Activated naive CD8-positive, alpha-beta T cell treated with anti-CD3 and anti-CD28 coated beads, Interleukin-2, amount 50 U/mL, for 24 hours (primary cell): ENCODE measurements at places on chromosomes 1 and 21.

- no peaks in the 10 kb centered on the region for H3K4me1 ChIP-seq
- no peak overlapping the region for H3K27ac ChIP-seq
- H3K36me3 ChIP-seq: no peaks in the 10 kb centered on the region
Measured at GRCh38 chr1:157033357-157033876, 12.1 kb downstream of the ARHGEF11 start.

GRCh38 chr1:202553560-202554038, 156.7 kb downstream of the SYT2 start:
- no peak overlapping the region for H3K27ac ChIP-seq
- peaks cover 4% of the 10 kb centered on the region for H3K4me1 ChIP-seq
- H3K36me3 ChIP-seq: no peaks in the 10 kb centered on the region
- H3K27me3 ChIP-seq: no peaks in the 10 kb centered on the region

DNA sequence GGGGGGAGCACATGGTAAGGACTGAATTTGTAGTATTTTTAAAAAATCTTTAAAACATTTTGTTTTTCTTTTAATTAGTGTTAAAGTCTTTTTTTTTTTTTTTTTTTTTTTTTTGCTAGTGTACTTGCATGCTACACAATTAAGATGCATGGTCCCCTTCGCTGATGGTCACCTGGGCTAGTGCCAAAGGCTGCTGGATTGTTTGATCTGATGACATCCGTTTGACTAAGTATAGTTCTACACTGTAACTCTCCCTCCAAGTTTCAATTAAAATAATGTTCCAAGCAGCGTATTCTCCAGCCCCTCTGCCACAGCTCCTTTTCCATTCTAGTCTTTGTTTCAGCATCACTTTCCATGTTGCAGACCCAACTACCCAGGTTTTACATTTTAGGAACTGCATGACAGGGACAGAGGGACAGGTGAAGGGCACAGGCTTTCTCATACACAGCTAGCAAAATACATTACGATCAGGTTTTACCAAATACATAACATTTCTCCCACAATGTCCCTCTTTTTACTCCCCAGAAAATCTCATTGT, 852 bp upstream of the RAVER2 start:
- peak overlapping the region; percentile 81 for H3K4me3 ChIP-seq
- no peaks in the 10 kb centered on the region for H3K36me3 ChIP-seq
- H3K27ac ChIP-seq: peak overlapping the region; percentile 18

DNA sequence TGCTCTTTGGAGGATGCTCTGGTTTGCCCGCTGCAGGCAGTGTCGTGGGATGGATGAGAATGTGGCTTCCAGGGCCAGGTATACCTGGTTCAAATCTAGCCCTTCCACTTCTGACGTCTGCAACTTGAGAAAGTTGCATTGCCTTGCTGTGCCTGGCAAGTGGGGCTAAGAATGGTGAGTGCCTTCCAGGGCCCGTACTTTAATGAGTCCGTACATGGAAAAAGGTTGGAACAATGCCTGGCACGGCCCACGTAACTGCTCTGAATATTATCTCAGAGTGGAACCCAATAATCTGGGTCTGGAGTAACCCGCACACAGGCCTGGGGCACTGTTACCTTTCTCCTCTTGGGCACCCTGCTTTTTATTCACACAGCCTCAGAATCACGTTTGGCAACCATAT, 146.7 kb upstream of the EDN2 start:
- H3K4me1 ChIP-seq: peaks cover 85% of the 10 kb centered on the region
- no peak overlapping the region for H3K4me3 ChIP-seq

DNA sequence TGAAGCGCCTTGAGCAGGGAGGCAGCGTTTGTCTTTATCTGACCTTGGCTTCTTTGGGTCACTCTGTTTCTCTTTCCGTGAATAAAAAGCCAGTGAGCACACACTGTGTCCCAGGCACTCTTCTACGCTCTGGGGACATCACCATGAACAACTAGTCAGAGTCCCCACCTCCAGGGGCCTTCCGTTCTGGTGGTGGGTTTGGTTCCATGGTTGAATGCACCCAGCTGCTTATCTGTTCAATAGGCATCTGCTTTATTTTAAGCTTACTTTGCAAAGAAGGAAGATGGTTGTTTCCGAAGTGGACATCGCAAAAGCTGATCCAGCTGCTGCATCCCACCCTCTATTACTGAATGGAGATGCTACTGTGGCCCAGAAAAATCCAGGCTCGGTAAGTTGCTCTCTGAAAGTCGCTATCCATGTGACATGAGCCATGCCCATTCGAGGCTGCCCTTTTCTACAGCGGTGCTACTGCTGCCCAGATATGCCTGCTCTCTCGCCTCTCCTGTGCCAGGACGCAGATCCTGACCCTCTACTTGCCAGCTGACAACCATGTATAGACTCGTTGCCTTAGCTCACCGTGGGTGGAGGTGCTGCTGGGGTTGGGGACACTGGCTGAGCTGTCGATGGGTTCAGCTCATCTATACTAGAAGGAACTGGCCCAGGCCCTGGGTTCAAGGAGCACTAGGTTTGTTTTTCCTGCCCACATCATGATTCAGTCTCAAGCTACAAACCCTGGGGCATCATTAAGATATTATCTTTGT, 5.9 kb downstream of the MX1 start:
- no peak for DNase-seq
- no peak overlapping the region for H3K27ac ChIP-seq
- no peak overlapping the region for H3K4me3 ChIP-seq
- H3K27me3 ChIP-seq: no peaks in the 10 kb centered on the region
- peaks cover 26% of the 10 kb centered on the region for H3K4me1 ChIP-seq

- no peak overlapping the region for H3K27ac ChIP-seq
- H3K4me1 ChIP-seq: peaks cover 12% of the 10 kb centered on the region
- no peak overlapping the region for H3K4me3 ChIP-seq
Measured at GRCh38 chr1:236907205-236907604, 97.0 kb downstream of the MT1HL1 start.

- H3K27me3 ChIP-seq: no peaks in the 10 kb centered on the region
- no peak for DNase-seq
- no peak overlapping the region for H3K27ac ChIP-seq
- no peaks in the 10 kb centered on the region for H3K36me3 ChIP-seq
- H3K4me1 ChIP-seq: peaks cover 24% of the 10 kb centered on the region
Measured at GRCh38 chr21:46610018-46610701, 5.3 kb upstream of the S100B start.

GRCh38 chr1:114278430-114278829, 124.8 kb upstream of the SYT6 start:
- no peak for DNase-seq
- peaks cover 3% of the 10 kb centered on the region for H3K4me1 ChIP-seq
- peaks cover 1% of the 10 kb centered on the region for H3K27me3 ChIP-seq

GRCh38 chr1:183704131-183704530, 51.0 kb upstream of the APOBEC4 start:
- no peaks in the 10 kb centered on the region for H3K4me1 ChIP-seq
- H3K4me3 ChIP-seq: no peak overlapping the region
- DNase-seq: no peak
- H3K36me3 ChIP-seq: peaks cover 3% of the 10 kb centered on the region
- H3K27me3 ChIP-seq: no peaks in the 10 kb centered on the region
- H3K27ac ChIP-seq: no peak overlapping the region

GRCh38 chr21:44758141-44758561, 43.5 kb downstream of the UBE2G2 start:
- H3K4me3 ChIP-seq: no peak overlapping the region
- H3K36me3 ChIP-seq: no peaks in the 10 kb centered on the region
- H3K27me3 ChIP-seq: no peaks in the 10 kb centered on the region
- H3K27ac ChIP-seq: no peak overlapping the region
- no peaks in the 10 kb centered on the region for H3K4me1 ChIP-seq

DNA sequence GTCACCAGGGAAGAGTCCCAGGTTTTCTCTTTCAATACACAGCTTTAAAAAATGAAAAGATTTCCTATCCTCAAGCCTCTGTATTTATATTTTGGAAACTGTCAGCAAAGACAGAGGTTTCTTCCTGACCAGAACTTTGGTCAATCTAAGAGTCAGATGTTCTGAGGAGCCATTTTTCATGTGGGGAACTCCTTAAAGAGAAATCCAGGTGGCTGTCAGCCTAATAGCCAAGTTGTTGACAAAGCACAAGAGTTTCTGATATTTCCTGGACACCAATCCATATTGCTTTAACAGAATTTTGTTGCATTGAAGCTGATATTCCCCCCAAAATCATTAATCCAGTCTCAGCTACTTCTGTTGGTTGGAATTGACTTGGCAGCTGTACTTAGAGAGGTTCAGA, 318.6 kb upstream of the NFIA start:
- H3K4me3 ChIP-seq: no peak overlapping the region
- peaks cover 4% of the 10 kb centered on the region for H3K27me3 ChIP-seq
